ENCODE measurements at places on chromosomes 6 and 20.

- no peak for DNase-seq
These were observed 6.3 kb downstream of the OXT start for GRCh38 chr20:3077618-3078134.

DNA sequence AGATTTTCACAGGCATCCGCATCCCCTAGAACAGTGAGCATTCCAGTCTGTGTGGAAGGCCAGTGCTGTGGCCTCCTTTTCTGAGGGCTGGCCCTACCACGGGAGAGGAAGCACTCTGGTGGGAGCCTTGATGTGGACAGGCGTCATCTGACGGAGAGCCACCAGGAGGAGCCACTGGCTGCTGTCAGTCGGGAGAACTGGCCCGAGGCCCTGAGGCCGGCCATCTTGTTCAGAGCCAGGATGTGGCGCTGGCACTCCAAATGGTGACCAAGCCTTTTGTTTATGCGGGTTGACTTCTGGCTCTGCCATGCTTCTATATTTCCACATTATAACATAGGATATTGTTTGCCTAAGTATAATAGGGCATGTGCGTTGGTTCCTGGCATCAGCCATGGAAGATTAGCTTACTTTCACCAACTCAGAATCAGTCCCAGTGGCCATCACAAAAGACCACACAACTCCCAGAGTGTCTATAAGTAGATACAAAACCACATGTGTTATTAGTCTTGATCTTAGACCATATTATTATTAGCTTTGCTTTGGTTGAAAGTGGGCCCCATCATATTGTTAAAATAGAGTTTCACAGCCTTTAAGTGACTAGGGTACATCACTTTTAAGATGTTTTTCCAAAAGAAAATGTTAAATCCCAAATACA lies 273.9 kb upstream of the TAB2 start:
- no peak for DNase-seq

- DNase-seq = no peak
These were observed 6.9 kb upstream of the SMIM28 start for GRCh38 chr6:138370631-138371451.

DNA sequence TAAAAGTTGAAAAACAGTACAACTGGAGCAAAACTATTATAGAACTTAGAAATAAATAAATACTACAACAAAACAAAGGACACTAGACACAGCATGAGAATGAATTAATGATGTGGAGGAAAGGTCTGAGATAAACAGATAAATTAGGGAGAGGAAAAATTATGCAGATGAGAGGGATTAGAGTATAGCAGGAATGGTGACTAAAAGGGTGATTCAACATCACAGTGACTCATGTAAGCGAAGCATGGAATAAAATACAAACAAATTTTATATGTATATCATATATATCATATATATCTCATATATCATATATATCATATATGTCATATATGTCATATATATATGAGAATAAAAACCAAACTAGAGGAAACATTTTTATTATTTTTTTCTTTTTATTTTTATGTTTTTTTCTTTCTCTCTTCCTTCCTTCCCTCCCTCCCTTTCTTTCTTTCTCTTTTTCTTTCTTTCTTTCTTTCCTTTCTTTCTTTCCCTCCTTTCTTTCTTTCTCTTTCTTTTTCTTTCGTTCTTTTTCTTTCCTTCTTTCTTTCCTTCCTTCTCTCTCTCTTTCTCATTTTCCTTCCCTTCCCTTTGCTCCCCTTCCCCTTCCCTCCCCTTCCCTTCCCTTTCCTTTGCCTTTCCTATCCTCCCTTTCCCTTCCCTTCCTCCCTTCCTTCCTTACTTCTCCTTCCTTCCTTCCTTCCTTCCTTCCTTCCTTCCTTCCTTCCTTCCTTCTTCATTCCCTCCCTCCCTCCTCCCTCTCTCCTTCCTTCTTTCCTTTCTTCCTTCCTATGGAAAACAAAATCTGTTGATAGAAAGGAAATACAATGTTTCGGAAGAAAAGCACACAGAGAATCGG lies 1014.6 kb downstream of the GRIK2 start:
- no peak for DNase-seq

- DNase-seq = no peak
These were observed 5.0 kb downstream of the DST start for GRCh38 chr6:56637640-56638039.

- no peak for DNase-seq
These were observed 389.2 kb upstream of the CITED2 start for GRCh38 chr6:139763468-139764210.

- no peak for DNase-seq
These were observed 115.7 kb upstream of the SALL4 start for GRCh38 chr20:51917886-51918535.

DNA sequence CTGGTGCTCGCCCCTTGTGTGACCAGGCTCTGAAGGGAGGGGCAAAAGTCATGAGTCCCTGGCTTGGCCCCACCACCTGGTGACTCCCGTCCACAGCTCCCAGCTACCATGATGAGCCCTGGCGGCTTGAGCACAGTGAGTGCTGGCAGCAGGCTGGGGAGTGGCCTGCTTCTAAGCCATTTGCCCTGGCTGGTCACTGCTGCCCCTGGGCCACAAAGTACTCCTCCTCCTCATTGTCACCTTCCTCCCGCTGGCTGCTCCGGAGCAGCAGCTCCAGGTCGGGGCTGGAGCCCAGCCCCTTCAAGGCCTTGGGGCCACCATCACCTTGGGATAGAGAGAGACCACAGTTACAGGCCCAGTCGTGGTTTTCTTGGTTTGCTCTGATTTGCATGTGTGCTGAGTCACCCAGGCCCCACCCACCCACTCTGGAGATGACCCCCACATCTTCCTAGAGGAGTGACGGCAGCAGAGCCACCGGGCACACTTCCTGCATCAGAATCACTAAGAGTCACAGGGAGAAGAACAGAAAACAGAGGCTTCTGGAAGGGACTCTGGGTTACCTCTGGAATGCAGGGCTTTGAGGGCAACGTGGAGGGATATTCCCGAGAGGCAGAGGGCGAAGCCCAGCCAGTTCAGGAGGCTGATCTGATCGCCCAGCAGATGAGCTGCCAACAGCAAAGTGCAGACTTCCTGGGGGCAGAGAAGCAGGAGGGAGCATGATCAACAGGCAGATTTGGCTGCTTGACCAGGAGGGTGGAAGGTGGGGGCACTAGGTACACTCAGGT lies 42.1 kb upstream of the CDH22 start:
- DNase-seq = no peak

GRCh38 chr6:78909391-78909790 lies 42.0 kb downstream of the IRAK1BP1 start:
- no peak for DNase-seq

- DNase-seq = no peak
These were observed 9.4 kb downstream of the MAS1 start for GRCh38 chr6:159899994-159900745.

- no peak for DNase-seq
These were observed 245.1 kb downstream of the ERMARD start for GRCh38 chr6:169996378-169997051.

DNA sequence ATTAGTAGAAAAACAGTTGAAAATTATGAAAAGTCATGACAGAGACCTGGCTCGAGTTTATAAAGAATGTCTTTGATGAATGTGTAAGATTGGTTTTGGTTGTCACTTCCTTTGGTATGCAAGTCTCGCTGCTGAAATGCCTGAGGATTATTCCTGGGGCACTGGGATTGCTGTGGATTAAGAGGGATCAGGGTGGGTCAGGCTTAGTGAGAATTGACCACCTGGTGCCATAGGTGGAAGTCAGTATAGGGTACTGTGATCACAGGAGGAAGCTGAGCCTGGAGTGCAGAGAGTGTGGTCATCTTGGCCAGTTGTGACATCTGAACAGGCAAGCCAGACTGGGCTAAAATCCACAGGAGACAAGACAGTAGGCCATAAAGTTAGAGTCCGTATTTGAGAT lies 34.9 kb downstream of the CEP43 start:
- DNase-seq = no peak

- DNase-seq = no peak
These were observed 394.8 kb downstream of the SAMD5 start for GRCh38 chr6:147903321-147903720.

- no peak for DNase-seq
These were observed 119.7 kb upstream of the PRDM1 start for GRCh38 chr6:105966481-105966880.

DNA sequence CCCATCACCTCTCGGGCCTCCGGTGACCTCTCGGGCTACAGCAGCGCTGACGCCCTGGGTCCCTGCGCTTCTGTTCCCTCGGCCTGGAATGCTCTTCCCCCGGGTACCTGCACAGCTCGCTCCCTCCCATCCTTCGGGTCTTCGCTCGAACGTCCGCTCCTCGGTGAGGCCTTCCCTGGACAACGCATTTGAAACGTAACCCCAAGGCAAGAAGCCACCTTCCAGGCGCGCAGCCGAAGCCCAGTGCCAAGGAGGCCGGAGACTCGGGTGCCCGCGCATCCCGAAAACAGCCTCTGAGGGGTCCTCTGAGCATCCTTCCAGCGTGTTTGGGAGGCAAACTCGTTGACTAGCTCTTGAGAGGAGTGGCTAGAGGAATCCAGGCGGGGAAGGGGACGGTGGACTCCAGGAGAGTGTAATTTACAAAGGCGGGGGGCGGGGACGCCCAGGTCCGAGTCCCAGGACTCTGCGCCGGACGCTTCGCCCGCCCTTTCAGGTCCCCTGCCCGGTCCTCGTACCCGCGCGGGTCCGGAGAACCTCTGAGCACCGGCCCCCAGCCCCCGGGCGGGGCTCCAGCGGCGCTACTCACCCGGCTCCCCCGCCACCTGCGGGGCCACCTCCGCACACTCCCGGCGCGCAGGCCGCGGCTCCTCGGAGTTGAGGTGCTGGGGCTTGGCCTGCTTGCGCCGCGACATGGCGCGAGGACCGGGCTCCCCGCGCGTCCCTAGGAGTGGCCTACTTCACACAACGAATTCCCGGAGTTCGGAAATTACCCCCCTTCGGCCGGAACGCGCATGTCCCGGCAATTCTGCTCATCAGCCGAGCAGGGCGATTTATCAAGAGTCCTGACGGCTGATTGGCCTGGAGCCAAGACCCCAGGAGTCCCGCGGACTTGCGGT lies 86.8 kb downstream of the ZFP64 start:
- DNase-seq = peak; percentile 70

GRCh38 chr6:117034971-117035370 lies 157.9 kb downstream of the RFX6 start:
- DNase-seq = no peak

DNA sequence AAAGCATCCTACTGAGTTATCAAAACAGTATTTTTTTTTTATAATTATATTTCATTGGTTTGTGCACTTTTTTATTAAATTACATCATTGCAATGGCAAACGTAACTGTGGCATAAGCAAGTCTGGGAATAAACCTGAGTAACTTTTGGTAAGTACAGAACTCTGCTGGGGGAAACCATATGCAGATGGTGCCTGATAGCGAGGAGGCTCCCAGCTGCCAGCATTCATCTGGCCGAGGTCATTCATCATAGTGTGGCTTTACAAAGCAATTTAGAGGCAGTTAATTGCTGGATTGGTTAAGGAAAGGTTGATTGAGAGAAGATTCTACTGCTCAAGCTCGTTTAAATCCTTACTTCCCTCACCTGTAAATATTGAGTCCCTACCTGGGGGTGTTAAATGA lies 52.6 kb downstream of the HECA start:
- no peak for DNase-seq

- no peak for DNase-seq
These were observed 33.5 kb downstream of the CARMIL1 start for GRCh38 chr6:25312703-25313102.

- no peak for DNase-seq
These were observed 138.5 kb upstream of the PHACTR1 start for GRCh38 chr6:12578097-12578496.

DNA sequence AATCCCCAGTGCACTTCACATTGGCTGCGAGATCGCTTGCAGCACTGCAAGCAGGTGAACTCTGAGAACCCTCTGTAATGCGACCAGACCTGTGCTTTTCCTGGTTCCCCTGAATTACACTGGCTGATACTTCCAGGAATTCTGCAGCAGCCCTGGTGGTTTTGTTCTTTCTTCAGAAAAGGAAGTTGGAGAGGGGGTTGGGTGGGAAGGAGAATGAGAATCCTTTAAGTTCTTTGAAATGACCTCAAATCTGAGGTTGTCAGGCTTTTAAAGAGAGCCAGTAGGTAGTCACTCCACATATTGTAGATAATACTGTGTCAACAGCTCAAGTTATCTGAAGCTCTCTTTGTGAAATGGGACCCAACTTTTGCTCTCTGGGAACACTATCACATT lies 62.4 kb downstream of the GCNT2 start:
- no peak for DNase-seq

DNA sequence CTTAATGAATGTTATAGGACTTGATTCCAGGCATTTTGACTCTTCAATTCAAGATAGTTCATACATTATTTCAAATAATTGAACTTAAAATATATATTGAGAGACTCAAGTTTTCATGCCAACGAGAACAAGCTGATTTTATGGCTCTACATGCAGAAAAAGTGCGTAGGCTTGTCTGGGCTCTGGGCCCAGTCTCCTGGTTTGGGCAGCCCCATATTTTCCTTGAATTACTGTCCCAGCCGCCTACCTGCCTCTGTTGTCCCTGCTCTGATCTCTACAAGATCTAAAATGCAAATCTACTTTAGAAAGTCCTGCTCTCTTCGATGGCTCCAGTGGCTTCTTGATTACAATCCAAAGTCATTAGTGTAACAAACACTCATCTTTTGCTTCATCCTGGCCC lies 537.4 kb upstream of the CHD6 start:
- no peak for DNase-seq

DNA sequence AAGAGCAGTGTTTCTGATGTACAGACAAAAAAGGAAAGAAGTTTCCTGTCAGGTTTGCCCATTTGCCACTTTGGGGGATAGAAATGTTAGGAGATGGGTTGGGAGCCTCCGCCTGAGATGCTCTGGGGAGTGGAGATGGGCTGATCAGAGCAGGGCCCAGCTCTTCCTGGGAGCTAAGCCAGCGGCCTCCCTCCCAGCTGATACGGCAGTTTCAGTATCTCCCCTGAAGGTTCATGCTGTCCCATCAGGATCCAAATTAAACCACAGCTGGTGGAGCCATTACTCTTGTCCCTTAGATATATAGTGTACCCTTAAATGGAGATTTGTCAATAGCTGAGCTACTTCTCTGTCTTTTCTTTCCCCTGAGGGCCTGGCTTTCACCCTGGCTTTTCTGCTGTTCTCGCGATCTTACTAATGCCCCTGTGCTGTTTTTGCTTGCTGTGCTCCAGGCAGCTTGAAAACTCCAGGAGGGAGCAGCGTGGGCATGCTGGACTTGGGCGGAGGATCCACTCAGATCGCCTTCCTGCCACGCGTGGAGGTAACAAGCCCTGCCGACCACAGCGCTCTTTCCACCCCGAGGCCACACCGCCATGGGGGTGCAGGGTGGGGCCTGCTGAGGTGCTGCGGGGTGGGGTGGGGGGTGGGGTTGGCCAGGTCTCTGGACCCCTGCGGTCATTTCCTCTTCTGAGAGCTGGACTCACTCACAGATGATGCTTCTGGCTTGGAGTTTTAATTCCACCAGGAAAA lies 20.9 kb downstream of the ENTPD6 start:
- DNase-seq = no peak
